ENCODE measurements at places on chromosomes 12 and 14.

DNA sequence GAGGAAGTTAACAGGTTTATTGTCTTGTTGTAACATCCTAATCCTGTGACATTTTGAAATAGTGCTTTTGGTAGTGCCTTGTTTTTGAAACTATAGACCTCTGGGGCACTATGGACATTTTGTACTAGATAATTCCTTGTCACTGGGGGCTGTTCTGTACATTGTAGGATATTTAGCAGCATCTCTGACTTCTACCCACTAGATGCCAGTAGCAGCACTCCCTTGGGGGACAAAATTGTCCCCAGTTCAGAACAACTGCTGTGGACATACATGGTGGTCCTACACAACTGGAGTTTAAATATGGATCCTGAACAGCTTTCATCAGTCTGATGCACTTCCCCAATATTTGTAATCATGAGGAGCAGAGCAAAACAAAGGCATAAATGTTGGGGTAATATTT lies 264.7 kb downstream of the RAD51B start:
- DNase-seq, result no peak

- no peak for DNase-seq
These were observed 293.2 kb downstream of the FOXN3 start for GRCh38 chr14:89123851-89124250.

DNA sequence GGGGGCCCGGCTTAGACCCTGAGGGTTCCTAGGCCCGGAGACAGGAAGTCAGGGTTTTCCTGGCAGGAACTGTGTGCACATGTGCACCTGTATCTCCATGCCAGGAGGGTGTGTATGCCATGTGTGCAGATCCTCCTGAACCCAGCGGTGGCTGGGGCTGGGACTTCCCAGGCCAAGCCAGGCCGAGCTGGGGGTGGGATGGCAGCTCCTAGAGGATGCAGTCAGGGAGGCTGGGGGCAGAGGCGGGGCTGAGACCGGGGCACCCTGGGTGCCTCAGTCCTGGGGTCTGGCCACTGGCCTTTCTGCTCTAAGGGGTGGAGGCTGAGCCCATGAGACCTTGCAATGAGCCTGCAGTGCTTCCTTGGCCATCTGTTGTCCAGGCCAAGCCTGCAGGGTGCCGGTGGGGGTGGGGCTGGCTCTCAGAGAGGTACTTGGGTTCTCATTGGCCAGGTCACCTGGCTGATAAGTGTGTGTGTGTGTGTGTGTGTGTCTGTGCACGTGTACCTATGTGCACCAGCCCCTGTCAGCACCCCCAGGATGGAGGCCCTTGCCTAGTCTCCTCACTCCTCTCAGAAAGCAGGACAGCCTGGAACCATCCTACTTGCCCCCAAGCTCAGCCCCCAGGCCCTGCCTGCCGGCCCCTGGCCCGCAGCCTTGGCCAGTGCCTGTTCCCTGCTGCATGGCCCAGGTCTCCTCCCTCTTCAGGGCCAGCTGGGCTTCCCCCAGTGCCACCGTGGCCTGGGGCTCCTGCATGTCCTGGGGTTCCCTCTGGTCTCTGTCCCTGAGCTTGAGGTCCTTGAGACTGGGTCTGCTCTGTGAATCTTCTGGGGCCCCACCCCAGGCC lies 10.6 kb upstream of the TNFAIP2 start:
- DNase-seq, result no peak

DNA sequence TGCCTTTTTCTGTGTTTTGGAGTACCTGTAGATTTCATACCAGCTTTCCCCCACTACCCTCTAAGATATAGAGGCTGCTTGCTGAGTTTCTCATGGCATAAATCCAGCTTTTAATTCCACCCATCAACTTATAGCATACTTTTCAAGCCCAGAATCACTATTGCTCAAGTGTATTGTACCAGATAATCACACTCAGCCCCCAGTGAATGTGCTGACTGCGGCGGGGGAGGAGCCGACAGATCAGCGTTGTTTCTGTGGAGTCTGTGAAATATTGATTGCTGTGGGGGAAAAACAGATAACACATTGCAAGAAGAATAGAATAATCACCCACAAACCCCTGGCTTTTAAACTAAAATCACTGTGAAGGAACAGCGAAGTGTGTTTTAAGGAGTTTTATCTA lies 296.1 kb downstream of the TMEM132D start:
- no peak for DNase-seq

- no peak for DNase-seq
These were observed 85.5 kb downstream of the ACTN1 start for GRCh38 chr14:68893566-68893965.

- no peak for DNase-seq
These were observed 24.3 kb downstream of the HIF1A start for GRCh38 chr14:61719344-61720293.

DNA sequence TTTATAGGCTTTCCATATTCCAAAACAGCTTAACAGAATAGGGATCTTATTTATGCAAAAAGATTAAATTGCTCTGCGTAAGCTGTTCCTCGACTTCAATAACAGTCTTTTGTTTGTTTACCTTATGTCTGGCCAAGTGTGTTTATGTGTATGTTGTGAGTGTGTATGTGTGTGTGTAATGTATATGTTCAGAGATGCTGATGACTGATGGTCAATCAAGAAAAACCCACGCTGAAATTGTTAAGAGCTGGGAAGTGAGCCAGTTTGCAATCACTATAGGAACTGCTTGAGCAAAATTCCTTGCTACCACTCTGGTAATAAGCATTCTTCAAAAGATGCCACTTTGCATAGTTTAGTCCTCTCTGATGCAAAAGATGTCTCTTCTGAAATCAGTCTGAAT lies 59.6 kb downstream of the PRKD1 start:
- DNase-seq, result no peak

GRCh38 chr12:69901221-69901905 lies 76.3 kb downstream of the MYRFL start:
- no peak for DNase-seq

All from NCI-H526 treated with DMSO at 0.1 percent for 48 hours (cell line).